Activated CD8-positive, alpha-beta memory T cell treated with anti-CD3 and anti-CD28 coated beads, Interleukin-2, amount 10 ng/mL, durations not matched to agents 7 days and 5 days (primary cell): ENCODE measurements at places on chromosomes 6 and 20.

GRCh38 chr20:55415567-55416142 lies 589.7 kb downstream of the CBLN4 start:
- DNase-seq = no peak

DNA sequence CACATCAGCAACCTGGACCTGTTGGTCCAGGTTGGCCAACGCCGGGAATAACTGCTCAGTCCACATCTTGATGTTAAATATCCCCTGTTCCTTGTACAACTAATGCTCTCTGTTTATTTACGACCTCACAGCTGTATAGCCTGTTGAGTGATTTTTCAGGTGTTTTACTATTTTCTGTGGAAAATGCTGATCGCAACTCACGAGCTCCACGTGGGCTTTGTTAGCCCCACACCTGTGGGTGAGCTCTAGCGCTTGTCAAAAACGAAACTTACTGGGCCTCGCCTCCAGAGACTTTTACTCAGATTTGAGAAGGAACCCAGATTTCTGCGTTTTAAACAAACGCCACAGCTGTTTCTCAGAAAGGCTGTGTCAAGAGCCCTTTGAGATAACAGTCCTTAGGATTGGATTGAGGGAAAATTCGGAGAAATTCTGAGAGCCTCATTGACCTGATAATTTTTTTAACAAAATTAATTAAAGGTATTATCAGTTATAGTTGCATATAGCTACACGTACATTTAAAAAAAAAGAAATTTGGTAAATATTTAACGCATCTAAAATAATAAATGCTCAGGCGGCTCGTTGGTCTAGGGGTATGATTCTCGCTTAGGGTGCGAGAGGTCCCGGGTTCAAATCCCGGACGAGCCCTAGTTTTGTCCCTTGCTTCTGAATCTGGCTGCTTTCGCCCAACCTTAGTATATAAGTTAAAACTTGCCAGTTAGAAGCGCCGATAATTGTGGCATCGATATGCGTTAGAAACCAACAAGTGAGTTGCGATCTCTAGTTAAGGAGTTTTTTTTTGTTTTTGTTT lies 16.7 kb downstream of the HMGN4 start:
- DNase-seq = peak; percentile 77

GRCh38 chr6:97064578-97064977 lies 140.1 kb downstream of the KLHL32 start:
- no peak for DNase-seq

GRCh38 chr6:90219209-90219985 lies 77.2 kb downstream of the BACH2 start:
- DNase-seq = no peak

DNA sequence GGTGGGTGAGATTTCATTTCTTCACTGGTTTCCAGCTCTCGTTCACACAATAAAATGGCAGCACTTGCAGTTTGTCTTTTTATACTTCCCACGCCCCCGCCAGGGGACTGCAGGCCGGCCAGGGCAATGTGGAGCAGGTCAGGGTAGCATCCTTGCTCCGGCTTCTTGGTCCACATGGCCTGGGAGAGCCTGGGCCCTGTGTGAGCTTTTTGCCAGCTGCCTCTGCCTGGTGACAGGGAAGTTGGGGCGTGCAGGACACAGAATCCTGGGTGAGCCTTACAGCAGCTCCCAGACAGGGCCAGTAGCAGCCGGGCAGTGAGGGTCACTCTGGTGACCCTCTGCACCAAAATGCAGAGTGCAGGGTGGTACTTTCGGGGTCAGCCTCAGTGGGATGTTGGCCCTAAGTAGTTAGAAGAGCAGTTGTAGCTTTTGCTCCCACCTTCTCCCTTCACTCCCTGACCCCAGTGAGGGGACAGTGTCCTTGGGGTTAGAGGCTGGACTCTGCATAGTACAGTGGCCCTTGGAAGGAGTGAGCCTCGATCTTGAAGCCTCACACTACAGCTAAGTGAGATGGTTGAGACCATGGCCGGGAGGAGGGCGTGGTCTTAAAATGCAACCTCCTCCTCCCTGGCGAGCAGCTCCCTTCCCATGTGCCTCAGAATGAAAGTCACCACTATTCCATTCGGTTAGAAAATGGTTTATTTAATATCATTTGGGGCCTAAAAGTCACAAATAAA lies 23.8 kb downstream of the PYGB start:
- DNase-seq = no peak

- no peak for DNase-seq
These were observed 8.2 kb upstream of the SLC2A12 start for GRCh38 chr6:134060491-134061106.

GRCh38 chr6:156183678-156184077 lies 593.5 kb upstream of the ARID1B start:
- DNase-seq = no peak
